ENCODE measurements at places on chromosomes 16 and 17.

GRCh38 chr17:49637739-49638138, 40.2 kb downstream of the SPOP start:
- H3K4me1 ChIP-seq = no peaks in the 10 kb centered on the region
- no peaks in the 10 kb centered on the region for H3K36me3 ChIP-seq
- no peak overlapping the region for H3K4me3 ChIP-seq
- DNase-seq = no peak
- H3K27me3 ChIP-seq = no peaks in the 10 kb centered on the region

DNA sequence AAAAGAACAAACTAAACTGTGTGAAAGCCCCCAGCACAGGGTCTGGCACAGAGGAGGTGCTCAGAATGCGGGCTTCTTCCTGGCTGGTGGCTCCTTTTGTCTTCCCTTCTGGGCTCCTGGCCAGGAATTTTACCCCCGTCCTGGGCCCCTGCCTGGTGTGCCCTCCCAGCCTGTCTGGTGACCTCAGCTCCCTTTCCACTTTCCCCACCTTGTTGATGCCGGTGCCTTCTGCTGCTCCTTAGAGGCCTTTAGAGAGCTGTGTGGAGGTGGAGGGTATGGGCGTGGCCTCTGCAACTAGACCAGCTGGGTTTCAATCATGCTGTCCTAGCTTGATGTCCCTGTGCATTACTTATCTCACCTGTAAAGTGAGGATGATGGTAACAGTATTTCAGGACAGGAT, 16.8 kb downstream of the PIRT start:
- DNase-seq = no peak
- H3K27ac ChIP-seq = no peak overlapping the region
- H3K27me3 ChIP-seq = no peaks in the 10 kb centered on the region
- H3K4me1 ChIP-seq = no peaks in the 10 kb centered on the region
- H3K4me3 ChIP-seq = no peak overlapping the region

DNA sequence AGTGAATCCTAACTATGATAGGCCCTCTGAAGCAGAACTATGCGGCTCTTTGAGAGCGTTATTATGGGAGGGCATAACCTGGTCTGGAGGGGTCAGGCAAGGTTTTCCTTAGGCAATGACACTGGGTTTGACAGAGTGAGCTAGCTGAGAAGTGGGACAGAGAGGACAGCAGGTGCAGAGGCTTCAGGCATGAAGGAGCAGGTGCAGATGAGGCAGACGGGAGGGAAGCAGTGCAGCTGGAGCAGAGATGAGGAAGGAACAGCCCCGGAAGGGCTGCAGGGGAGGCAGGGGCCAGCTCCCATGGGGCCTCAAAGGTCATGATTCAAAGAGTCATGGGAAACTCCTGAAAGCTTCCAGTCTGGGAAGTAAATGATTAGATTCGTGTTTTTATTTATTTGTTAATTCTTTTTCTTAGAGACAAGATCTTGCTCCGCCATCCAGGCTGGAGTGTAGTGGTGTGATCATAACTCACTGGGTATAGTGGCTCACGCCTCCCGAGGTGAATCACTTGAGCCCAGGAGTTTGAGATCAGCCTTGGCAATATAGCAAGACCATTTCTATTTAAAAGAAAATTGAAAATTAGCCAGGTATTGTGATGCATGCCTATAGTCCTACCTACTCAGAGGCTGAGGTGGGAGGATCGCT, 5.4 kb downstream of the MARCHF10 start:
- peaks cover 7% of the 10 kb centered on the region for H3K4me1 ChIP-seq
- H3K36me3 ChIP-seq = no peaks in the 10 kb centered on the region
- no peak overlapping the region for H3K27ac ChIP-seq
- H3K4me3 ChIP-seq = no peak overlapping the region

GRCh38 chr16:29756654-29757053, 10.9 kb upstream of the C16orf54 start:
- no peaks in the 10 kb centered on the region for H3K36me3 ChIP-seq
- H3K27me3 ChIP-seq = no peaks in the 10 kb centered on the region
- no peak overlapping the region for H3K27ac ChIP-seq
- H3K4me3 ChIP-seq = no peak overlapping the region
- H3K4me1 ChIP-seq = peaks cover 3% of the 10 kb centered on the region
- DNase-seq = peak; percentile 42

DNA sequence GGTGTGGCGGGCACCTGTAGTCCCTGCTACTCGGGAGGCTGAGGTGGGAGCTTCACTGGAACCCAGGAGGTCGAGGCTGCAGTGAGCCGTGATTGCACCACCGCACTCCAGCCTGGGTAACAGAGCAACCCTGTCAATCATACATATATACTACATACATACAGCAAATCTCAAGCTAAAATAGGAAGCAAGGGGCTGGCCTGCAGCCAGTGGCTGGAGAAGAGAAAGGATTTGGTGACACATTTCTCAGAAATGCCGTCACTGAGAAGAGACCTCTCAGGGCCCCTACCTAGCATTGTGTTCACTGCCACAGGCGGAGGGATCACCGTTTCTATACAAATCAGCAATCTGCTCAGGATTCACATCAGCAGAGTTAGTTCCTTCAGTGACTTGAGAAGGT, 16.9 kb downstream of the NARF start:
- peaks cover 12% of the 10 kb centered on the region for H3K4me1 ChIP-seq
- H3K4me3 ChIP-seq = no peak overlapping the region
- H3K36me3 ChIP-seq = peaks cover 81% of the 10 kb centered on the region
- no peak for DNase-seq
- no peaks in the 10 kb centered on the region for H3K27me3 ChIP-seq

- no peak overlapping the region for H3K4me3 ChIP-seq
- H3K36me3 ChIP-seq = no peaks in the 10 kb centered on the region
- no peaks in the 10 kb centered on the region for H3K27me3 ChIP-seq
- no peaks in the 10 kb centered on the region for H3K4me1 ChIP-seq
- H3K27ac ChIP-seq = no peak overlapping the region
These were observed 1220.4 kb downstream of the CDH8 start for GRCh38 chr16:60815865-60816264.

DNA sequence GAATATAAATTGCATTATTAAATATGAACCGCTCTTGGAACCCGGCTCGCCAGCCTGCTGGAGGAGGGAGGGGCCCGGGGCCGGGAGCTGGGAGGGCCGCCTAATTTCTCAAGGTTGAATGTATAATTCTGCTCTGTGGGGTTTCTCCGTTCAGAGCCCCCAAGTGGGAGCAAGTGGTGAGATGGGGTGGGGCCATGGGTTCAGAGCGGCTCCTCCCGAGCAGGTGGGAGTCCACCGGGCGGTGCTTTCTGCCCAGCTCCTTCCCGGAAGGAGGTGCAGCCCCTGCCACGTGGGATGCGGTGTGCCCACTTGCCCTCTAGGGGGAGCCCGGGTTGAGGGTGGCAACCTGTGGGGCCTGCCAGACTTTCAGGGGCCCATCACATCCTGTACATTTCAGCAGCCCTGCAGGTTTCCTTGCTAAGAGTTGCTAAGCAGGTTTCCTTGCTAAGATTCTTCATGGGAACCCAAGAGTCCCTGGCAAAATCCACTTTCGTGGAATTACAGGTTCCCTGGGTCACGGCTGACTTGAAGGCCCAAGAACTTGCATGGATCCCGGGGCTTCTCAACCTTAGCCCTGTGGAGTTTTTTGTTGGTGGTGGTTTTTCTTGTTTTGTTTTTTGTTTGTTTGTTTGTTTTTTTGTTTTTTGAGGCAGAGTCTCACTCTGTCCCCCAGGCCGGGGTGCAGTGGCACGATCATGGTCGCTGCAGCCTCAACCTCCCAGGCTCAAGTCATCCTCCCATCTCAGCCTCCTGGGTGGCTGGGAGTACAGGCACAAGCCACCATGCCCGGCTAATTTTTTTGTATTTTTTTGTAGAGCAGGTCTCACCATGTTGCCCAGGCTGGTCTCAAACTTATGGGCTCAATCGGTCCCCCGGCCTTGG, 196.7 kb upstream of the GSE1 start:
- H3K36me3 ChIP-seq = no peaks in the 10 kb centered on the region
- peaks cover 18% of the 10 kb centered on the region for H3K4me1 ChIP-seq
- no peak overlapping the region for H3K4me3 ChIP-seq
- DNase-seq = peak; percentile 59
- H3K27ac ChIP-seq = peak overlapping the region; percentile 55

DNA sequence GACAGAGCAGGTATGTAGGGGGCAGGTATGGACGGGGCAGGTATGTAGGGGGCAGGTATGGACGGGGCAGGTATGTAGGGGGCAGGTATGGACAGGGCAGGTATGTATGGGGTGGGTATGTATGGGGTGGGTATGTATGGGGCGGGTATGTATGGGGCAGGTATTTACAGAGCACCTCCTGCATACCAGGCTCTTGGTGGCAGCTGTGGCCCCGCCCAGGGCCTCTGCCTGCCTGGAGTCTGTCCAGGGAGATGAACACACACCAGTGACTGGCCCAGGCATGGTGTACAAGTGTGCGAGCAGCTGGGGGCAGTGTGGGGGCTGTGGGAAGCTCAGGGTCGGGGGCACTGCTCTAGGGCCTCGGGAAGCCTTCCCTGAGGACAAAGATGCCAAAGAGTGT, 4.4 kb downstream of the RPL3L start:
- no peaks in the 10 kb centered on the region for H3K27me3 ChIP-seq
- H3K36me3 ChIP-seq = no peaks in the 10 kb centered on the region
- no peak for DNase-seq

DNA sequence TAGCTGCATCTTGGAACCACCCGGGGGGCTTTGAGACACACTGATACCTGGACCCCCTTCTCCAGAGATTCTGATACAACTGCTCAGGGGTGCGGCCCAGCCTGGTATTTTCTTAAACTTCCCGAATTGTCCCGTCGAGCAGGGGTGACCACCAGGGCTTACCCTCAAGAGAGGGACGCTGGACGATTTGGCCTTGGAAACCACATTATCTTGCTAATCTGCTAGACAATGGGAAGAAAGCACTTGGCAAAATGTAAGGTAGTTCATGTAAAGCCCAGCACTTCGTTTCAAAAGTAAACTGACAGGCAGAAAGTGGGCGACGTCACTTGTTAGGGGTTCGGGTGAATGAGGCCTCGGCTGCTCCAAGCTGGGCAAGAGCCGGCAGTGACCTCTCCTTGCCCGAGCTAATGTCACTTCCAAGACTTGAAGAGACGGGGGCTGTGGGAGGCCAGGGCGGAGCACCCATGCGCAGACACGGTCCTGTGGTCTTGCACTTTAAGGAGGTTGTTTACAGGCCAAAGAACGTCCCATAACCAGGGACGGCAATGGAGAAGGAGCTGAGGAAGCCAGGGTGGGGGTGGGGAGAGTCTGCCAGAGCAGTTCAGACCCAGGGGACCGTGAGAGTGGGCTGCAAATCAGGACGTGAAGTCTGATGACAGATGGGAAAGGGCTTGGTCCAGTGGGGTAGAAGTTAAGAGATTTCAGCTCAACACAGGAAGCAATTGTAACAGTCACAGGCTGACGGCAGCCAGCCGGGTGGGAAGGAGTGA, 152.7 kb upstream of the GSE1 start:
- peaks cover 2% of the 10 kb centered on the region for H3K36me3 ChIP-seq
- no peak for DNase-seq
- H3K27me3 ChIP-seq = no peaks in the 10 kb centered on the region
- H3K27ac ChIP-seq = peak overlapping the region; percentile 91
- peaks cover 49% of the 10 kb centered on the region for H3K4me1 ChIP-seq
- peak overlapping the region; percentile 65 for H3K4me3 ChIP-seq

DNA sequence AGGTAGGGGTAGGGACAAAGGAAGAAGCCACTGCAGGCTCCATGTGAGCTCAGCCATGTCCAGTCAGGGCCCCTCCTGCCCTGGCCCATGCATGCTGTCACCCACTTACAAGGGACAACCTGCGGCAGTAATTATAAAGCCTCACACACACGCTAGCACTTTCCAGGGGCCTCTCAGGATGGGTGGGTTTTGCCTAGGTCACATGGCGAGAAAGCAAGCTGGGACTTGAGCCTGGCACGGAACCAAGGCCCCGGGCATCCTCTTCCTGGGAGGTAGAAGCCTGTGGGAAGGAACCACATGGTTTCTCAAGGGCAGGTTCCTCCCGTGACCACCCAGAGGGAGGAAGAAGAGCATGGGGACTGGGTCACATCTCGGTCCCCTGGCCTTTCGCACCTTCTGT, 7.0 kb downstream of the ZNF319 start:
- H3K27me3 ChIP-seq = no peaks in the 10 kb centered on the region
- DNase-seq = no peak
- H3K36me3 ChIP-seq = peaks cover 16% of the 10 kb centered on the region

DNA sequence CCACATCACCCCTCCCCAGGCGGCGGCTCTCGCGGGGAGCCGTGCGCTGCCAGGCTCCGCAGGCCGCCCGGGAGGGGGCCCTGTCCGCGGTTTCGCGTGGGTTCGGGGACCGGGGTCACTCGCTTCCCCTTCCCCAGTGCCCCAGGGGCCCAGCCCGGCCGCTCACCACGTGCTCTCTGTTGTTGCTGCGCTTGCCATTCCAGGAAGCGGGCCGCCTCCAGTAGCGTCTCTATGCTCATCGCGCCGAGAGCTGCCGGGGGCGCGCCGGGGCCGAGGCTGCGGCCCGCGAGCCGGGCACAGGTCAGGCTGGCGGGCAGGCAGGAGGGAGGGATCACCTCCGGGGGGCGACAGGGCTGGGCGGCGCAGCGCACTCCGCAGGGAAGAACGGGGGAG, 390 bp downstream of the MNT start:
- H3K36me3 ChIP-seq = no peaks in the 10 kb centered on the region
- DNase-seq = no peak
- H3K27me3 ChIP-seq = no peaks in the 10 kb centered on the region
- H3K27ac ChIP-seq = peak overlapping the region; percentile 98
- H3K4me1 ChIP-seq = peaks cover 63% of the 10 kb centered on the region

- no peaks in the 10 kb centered on the region for H3K36me3 ChIP-seq
- DNase-seq = no peak
- H3K27ac ChIP-seq = no peak overlapping the region
- H3K4me3 ChIP-seq = no peak overlapping the region
These were observed 13.6 kb downstream of the SCGB1C2 start for GRCh38 chr17:151004-151403.

DNA sequence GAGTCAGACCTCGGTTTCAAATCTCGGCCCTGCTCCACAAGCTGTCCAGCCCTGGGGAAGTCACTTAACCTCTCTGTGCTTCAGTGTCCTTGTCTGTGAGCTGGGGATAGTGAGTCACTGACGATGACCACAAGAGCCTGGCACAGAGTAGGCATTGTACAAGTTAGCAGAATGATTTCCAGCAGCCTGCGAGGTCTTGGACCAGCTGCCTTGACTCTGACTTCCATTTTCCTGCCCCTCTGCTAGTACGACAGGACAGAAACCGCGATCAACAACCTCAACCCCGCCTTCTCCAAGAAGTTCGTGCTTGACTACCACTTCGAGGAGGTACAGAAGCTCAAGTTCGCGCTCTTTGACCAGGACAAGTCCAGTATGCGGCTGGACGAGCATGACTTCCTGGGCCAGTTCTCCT, 20.7 kb downstream of the CPNE2 start:
- H3K27ac ChIP-seq = no peak overlapping the region
- H3K4me3 ChIP-seq = no peak overlapping the region
- H3K27me3 ChIP-seq = no peaks in the 10 kb centered on the region
- no peaks in the 10 kb centered on the region for H3K36me3 ChIP-seq
- H3K4me1 ChIP-seq = peaks cover 32% of the 10 kb centered on the region

Measured in thymus (tissue), 14 donors.